ENCODE measurements at places on chromosomes 12 and 14. TPM values are rescaled to one million over a fixed set of nuclear protein-coding genes. Genes with fewer than 3 reads are reported as not detected.
A peak's percentile ranks its signal among the peaks of the same experiment; 100 is the strongest.

GRCh38 chr12:11856971-11857370 lies 207.5 kb downstream of the ETV6 start:
- no peak for DNase-seq
- no peak overlapping the region for H3K4me3 ChIP-seq
- peaks cover 20% of the 10 kb centered on the region for H3K4me1 ChIP-seq

DNA sequence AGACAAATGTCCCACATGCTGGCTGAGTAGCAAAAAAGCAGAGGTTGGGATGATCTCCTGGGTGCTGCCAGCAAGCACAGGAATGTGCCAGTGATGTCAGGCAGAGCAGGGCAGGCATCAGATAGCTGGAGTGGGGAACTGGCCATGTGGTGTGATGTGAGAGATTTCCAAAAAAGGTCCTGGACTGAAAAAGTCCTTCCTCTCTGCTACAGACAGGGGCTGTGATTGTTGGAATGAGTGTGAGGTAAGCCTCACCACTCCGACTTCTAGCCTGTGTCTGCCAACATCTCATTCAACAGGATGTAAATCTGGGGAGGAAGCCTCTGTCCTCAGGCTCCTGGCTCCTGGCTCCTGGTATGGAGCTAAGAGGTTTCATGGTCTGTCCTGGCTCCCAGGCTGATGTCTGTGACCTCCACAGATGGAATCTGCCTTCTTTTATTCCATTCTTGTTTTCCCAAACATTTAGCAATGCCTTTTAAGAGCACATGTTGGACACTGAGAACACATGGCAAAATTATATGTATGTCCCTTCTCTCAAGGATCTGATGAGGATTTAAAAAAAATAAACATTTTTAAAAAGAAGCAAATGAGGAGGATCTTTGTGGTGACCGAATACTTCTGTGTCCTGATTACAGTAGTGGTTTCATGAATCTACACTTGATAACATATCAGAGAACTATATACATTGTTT lies 50.1 kb upstream of the STK38L start:
- no peak overlapping the region for H3K4me3 ChIP-seq
- H3K27me3 ChIP-seq: peaks cover 5% of the 10 kb centered on the region
- peaks cover 2% of the 10 kb centered on the region for H3K36me3 ChIP-seq
- H3K27ac ChIP-seq: no peak overlapping the region
- H3K4me1 ChIP-seq: no peaks in the 10 kb centered on the region

- no peak overlapping the region for H3K4me3 ChIP-seq
- no peaks in the 10 kb centered on the region for H3K4me1 ChIP-seq
- no peaks in the 10 kb centered on the region for H3K36me3 ChIP-seq
Observed at GRCh38 chr12:129811963-129812362, 91.9 kb downstream of the TMEM132D start.

Gene KCTD10
- total RNA-seq: 19.5 TPM

- no peaks in the 10 kb centered on the region for H3K27me3 ChIP-seq
- no peak overlapping the region for H3K4me3 ChIP-seq
- H3K36me3 ChIP-seq: no peaks in the 10 kb centered on the region
- H3K4me1 ChIP-seq: no peaks in the 10 kb centered on the region
Observed at GRCh38 chr12:115693970-115694369, 583.5 kb downstream of the MED13L start.

DNA sequence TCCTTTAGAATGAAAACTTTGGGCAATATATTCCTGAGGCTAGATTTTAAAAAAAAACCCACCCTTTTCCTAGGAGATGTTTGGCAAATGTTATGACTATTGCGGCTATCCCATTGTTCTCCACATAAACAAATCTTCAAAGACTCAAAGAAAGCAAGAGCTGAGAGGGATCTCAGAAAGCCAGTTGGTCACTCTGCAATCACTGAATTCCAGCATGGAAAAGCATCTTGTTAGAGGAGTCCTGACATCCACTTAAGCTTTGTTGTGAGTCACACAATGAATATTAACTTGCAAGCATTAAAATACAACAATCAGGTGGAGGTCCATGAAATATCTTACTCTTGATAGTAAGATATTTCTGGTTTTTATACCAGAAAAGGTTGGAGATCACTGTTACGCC lies 11.0 kb upstream of the PTPRB start:
- H3K27ac ChIP-seq: no peak overlapping the region
- DNase-seq: no peak
- no peak overlapping the region for H3K4me3 ChIP-seq
- peaks cover 22% of the 10 kb centered on the region for H3K27me3 ChIP-seq

DNA sequence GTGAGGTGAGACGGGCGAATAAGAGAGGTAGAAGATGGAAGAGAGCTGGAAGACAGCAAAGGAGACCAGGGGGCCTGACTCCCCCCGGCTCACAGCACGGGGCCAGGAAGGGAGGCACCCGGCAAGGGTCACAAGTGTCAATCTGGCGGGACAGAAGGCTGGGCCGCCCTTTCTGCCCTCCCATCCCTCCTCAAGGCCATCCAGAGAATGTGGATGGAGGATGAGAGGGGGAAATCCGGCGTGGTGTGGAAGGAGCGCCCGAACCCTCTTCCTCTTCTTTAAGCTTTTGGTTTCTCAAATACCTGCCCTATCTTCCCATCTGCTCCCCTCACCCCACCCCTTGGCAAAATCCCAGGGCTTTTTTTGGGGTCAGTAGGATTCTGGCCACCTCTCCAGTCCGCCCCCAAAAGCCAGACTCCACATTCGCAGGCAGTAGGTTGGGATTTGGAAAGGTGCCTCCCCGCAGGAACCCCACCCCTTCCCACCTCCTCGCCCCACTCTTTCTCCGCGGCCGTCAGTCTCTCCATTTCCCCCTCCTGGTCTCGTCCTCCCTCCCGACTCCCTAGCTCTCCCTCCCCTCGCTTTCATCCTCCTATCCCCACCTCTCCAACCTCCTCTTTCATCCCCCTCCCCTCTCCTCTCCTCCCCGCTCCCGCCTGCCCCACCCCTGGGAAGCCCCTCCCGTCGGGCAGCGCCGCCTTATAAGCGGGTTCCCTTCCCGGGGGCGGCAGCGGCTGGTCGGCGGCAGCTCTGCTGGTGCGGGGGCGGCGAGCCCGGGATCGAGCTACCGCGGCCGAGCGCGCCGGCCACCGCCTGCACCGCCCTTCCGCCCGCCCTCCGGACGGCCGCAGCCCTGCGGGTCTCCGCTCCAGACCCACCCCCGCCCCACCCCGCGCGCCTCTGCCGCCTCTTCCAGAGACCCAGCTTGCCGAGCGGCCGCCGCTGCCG lies at the start of gene PTMS:
Gene PTMS, plus strand, starts transcription at position 730 of the 948 bp plus-strand sequence. CDS start 343 bp downstream, outside the sequence.
- H3K4me3 ChIP-seq: peak within 1 kb of the TSS; percentile 95
- DNase-seq: no peak
- H3K27ac ChIP-seq: peak within 1 kb of the TSS; percentile 60

GRCh38 chr14:68448252-68448902 lies 344.5 kb downstream of the ZFP36L1 start:
- H3K36me3 ChIP-seq: peaks cover 2% of the 10 kb centered on the region
- no peaks in the 10 kb centered on the region for H3K27me3 ChIP-seq
- no peak for DNase-seq

Gene MGAT4C
- total RNA-seq: not detected

GRCh38 chr14:55381040-55381439 lies 30.6 kb downstream of the ATG14 start:
- H3K4me1 ChIP-seq: peaks cover 17% of the 10 kb centered on the region
- DNase-seq: no peak
- H3K27ac ChIP-seq: no peak overlapping the region
- H3K36me3 ChIP-seq: peaks cover 13% of the 10 kb centered on the region
- H3K27me3 ChIP-seq: no peaks in the 10 kb centered on the region

DNA sequence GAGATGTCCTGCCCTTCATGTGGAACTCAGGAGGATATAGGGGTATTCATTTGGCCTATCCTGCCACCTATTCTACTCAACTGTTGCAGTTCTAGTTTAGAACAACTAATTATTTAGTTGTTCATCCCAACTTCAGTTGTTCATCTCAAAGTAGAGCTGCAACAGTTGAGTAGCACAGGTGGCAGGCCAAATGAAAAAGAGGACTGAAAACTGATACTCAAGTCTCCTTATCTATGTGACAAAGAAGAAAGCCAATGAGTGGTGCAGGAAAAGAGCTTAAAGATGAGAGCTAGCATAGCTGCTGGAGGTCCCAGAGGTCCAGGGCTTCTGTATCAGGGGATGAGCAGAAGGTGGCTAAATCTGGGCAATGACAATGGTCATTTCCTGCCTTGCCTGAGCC lies 148.9 kb upstream of the KITLG start:
- H3K4me3 ChIP-seq: no peak overlapping the region
- no peaks in the 10 kb centered on the region for H3K36me3 ChIP-seq
- DNase-seq: no peak
- H3K27me3 ChIP-seq: no peaks in the 10 kb centered on the region

Gene BCL11B
- 174 TPM for total RNA-seq

- H3K4me1 ChIP-seq: no peaks in the 10 kb centered on the region
- no peak for DNase-seq
- H3K4me3 ChIP-seq: no peak overlapping the region
- H3K27ac ChIP-seq: no peak overlapping the region
- no peaks in the 10 kb centered on the region for H3K27me3 ChIP-seq
Observed at GRCh38 chr12:90562671-90563070, 392.3 kb downstream of the CCER1 start.

GRCh38 chr12:26734510-26735248 lies 98.3 kb downstream of the ITPR2 start:
- peak overlapping the region; percentile 9 for H3K27ac ChIP-seq
- H3K36me3 ChIP-seq: no peaks in the 10 kb centered on the region
- DNase-seq: no peak
- peaks cover 12% of the 10 kb centered on the region for H3K4me1 ChIP-seq
- H3K27me3 ChIP-seq: no peaks in the 10 kb centered on the region

- no peak overlapping the region for H3K4me3 ChIP-seq
- no peak for DNase-seq
- no peaks in the 10 kb centered on the region for H3K27me3 ChIP-seq
- H3K4me1 ChIP-seq: no peaks in the 10 kb centered on the region
- H3K27ac ChIP-seq: no peak overlapping the region
- no peaks in the 10 kb centered on the region for H3K36me3 ChIP-seq
Observed at GRCh38 chr14:26993556-26993955, 395.7 kb upstream of the NOVA1 start.

Gene NKX2-8
- total RNA-seq: not detected

- H3K27me3 ChIP-seq: peaks cover 7% of the 10 kb centered on the region
- H3K4me3 ChIP-seq: no peak overlapping the region
- peaks cover 14% of the 10 kb centered on the region for H3K4me1 ChIP-seq
- no peak for DNase-seq
- no peak overlapping the region for H3K27ac ChIP-seq
Observed at GRCh38 chr12:21697904-21698630, 40.4 kb upstream of the LDHB start.

Gene BATF
- 21.3 TPM for total RNA-seq

DNA sequence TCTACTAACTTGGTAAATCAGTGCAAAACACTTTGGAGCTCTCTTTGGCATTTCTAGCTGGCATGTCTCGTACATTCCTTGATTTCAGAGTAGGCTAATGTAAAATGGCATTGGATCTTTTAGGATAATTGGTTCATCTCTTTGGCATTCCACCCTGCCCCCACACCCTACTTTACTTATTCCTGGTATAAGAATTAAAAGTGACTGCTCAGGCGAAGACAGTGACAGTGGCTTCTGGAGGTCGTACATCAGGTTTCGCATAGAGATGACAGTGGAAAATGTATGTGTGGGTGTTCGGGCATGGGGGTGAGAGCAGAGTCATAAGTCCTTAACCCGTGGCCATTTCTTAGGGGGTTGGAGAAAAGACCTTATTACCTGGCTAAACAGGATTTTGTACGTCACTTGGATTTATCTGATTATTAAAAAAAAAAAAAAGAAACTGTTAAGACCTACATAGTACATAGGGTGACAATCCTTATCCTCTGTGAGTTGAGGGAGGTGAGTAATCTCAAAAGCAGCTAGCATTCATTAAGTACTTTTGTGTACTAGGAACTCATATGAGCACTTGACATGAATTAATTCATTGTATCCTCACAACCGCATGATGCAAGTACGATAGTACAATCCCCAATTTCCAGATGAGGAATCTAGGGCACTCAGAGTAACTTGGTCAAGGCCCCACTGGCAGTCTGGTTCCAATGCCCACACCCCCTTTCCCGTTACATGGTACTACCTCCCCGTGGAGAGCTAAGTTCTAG lies 22.4 kb upstream of the KCNK13 start:
- no peak overlapping the region for H3K4me3 ChIP-seq
- H3K27ac ChIP-seq: no peak overlapping the region
- H3K4me1 ChIP-seq: peaks cover 7% of the 10 kb centered on the region
- DNase-seq: no peak

GRCh38 chr12:109110988-109111495 lies 5.3 kb upstream of the ACACB start:
- DNase-seq: peak; percentile 33
- H3K36me3 ChIP-seq: peaks cover 2% of the 10 kb centered on the region
- peak overlapping the region; percentile 79 for H3K4me3 ChIP-seq
- no peaks in the 10 kb centered on the region for H3K27me3 ChIP-seq
- peaks cover 16% of the 10 kb centered on the region for H3K4me1 ChIP-seq
- H3K27ac ChIP-seq: peak overlapping the region; percentile 86

Gene CBX5
- 31.1 TPM for total RNA-seq

DNA sequence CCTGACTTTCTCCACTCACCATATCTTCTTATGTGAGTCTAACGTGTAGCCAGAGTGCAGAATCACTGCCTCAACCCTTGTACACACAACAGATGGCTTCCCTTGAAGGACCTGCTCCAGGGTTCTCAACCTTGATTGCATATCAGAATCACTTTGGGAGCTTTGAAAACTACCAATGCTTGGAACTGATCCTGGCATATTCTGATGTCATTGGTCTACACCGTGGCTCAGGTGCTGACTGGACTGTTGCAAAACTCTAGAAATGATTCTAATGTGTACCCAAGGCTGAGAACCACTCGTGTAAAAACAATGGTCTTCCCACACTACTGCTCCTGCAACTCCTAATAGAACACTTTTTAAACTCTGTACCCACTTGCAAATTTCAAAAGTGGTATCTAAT lies 18.5 kb downstream of the TMEM132D start:
- H3K36me3 ChIP-seq: no peaks in the 10 kb centered on the region
- H3K4me1 ChIP-seq: no peaks in the 10 kb centered on the region
- no peak overlapping the region for H3K27ac ChIP-seq
- no peak for DNase-seq
- no peak overlapping the region for H3K4me3 ChIP-seq

All from T-helper 17 cell (primary cell).